HT-29 (cell line): ENCODE measurements at places on chromosomes 5 and 9. TPM values are rescaled to one million over a fixed set of nuclear protein-coding genes. Genes with fewer than 3 reads are reported as not detected.

BTNL8 gene
- total RNA-seq: 0.13 and 1.0 TPM in 2 replicates

IFT74 gene
- total RNA-seq: 4.0 and 4.7 TPM in 2 replicates

TMOD1 gene
- total RNA-seq: not detected in 2 replicates

ACOT12 gene
- total RNA-seq: not detected in 2 replicates

ZFP2 gene
- not detected in 2 replicates for total RNA-seq

ERAP2 gene
- total RNA-seq: 23.3 and 31.6 TPM in 2 replicates

DNA sequence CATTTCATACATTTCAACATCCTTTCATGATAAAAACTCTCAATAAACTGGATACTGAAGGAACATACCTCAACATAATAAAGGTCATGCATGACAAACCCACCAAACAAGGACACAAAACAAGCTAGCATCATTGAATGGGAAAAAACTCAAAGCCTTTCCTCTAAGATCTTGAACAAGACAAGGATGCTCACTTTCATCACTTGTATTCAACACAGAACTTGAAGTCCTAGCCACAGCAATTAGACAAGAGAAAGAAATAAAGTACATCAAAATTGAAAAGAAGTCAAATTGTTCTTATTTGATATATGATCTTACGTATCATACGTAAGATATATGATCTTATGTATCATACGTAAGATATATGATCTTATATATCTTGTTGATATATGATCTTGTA is 5.3 kb downstream of the MRPL50 start:
- DNase-seq: no peak

- DNase-seq: peak; percentile 55
Measured at GRCh38 chr9:98365227-98365669, 109.8 kb upstream of the TBC1D2 start.

DNA sequence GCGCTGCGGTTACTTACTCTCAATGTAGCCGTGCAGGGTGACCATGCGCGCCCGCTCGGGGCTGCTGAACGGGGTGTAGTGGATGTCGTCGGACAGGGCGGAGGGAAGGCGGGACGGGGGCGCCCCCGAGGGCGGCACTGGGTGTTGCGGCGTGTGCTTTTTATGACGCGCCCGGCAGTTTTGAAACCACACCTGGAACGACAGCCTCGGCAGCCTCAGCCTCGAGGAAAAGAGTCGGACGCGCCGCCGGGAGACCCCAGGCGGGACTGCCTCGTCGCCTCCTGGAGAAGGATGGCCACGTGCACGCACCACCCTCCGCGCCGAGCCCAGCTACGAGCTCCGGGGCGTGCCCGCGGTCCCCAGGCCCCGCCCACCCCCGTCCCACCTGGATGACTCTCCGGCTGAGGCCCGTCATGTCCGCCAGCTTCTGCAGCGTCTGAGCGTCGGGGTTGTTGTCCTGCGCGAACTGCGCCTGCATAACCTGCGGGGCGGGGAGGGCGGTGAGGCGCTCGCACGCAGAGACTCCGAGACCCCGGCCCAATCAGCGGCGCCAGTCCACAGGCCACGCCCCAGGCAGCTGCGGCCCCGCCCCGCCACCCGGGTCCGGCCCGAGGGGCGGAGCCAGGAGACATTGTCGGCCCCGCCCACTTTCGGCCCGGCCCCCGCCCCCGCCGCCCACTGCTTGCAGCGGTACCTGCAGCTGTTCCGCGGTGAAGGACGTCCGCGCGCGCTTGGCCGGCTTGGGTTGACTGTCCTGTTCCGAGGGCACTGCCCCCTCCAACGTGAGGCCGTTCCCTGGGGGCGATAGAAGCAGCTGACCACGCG is 15.0 kb downstream of the LHX6 start:
- DNase-seq: no peak

- peak; percentile 74 for DNase-seq
Measured at GRCh38 chr5:141641634-141642267, 5.0 kb downstream of the RELL2 start.

DNA sequence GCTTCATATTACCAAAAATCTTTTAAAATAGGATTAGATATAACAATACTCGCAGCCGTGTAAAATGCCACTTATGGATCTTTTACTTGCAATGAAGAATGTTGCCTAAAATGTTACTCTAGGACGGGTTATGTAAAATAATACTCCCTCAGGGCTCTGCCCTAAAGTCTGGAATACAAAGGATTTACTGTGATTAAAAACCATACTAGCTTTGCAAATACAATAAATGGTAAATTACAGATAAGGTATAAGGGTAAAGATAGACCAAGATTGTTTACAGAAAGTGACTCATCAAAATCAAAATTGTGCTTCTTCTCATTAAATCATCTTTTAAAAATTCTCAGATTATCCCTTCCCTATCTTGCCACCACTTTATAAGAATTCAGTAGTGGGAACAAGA is 163.6 kb downstream of the MEF2C start:
- DNase-seq: no peak

- no peak for DNase-seq
Measured at GRCh38 chr5:477247-477646, 34.3 kb downstream of the EXOC3 start.

- peak; percentile 65 for DNase-seq
Measured at GRCh38 chr5:142816531-142817430, 46.6 kb downstream of the ARHGAP26 start.

- DNase-seq: no peak
Measured at GRCh38 chr5:141430332-141431113, at the start of gene PCDHGA12. PCDHGA12 (plus strand) TSS chr5:141430507; CDS start chr5:141430760, 253 bp downstream.

DNA sequence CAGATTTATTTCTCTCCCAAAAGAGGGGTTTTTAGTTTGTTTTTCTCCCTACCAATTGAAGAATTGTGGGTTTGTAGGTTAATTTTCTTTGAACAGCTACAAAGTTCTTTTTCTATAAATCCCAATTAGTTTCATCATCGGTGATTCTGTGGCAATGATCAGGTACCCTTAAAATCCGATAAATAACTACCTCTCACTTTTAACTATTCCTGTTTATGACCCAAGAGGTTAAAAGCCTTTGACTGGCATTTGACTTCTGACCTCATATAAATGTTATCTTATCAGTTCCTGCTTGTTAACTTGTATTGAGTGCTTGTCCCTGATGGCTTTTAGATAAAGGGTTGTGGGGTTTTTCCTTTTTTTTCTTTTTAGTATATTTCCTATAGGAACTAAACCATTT is 124.4 kb upstream of the TMEM161B start:
- DNase-seq: no peak

GRCh38 chr5:40124367-40124766 is 555.3 kb upstream of the PTGER4 start:
- DNase-seq: no peak

DNA sequence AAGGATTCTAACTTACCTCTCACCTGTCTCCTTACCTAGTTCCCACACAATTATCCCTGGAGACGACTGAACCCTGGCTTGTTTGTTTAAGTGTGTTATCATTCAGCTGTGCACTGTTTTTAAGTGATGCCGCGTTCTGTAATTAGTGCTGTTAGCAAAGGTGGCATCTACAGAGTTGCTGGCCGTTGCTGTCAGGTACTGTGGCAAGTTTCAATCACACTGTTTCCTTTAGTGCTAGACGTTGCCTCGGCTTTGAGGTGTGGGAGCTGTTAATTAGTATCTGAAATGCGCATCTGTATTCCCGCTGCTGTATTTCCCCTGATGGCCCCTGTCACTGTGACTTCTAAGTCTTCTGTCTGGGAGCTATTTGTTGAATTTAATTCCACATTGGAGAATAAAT is 193.8 kb upstream of the GAS1 start:
- DNase-seq: no peak

DNA sequence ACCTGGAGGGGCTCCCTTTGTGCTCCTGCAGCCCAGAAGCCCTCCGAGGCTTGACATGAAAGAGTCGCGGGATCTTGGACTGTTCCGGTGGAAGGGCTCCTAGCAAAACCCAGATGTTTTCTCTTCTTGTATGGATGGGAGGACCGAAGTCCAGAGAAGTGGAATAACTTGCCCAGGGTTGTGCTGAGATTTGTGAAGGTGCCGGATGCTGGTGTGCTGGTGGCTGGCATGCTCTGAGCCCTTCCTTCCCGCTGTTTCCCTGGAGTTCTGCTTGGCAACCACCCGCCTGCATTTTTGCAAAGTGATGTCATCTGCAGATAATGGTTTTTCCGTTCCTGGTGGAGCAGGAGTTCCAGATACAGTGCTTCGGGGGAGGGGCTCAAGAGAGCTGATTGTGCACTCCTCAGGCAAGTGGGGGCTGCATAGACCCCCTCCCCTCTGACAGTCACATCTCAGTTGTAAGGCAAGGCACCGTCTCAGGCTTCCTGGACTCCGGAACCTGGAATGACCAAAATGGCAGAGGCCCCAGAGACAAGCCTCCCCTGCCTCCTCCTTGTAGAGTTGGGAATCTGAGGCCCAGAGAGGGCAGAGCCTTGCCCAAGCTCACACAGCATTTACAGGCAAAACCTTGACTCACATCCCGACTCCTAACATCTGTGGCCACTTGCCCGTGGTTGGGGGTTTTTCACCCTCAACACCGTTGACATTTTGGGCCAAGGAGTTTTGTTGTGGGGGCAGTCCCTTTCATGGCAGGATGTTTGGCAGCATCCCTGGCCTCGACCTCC is 157.0 kb downstream of the RGS3 start:
- peak; percentile 91 for DNase-seq

- DNase-seq: peak; percentile 52
Measured at GRCh38 chr5:172902497-172903472, 56.4 kb upstream of the RPL26L1 start.

- DNase-seq: no peak
Measured at GRCh38 chr5:142053426-142054151, 40.8 kb upstream of the GNPDA1 start.

DNA sequence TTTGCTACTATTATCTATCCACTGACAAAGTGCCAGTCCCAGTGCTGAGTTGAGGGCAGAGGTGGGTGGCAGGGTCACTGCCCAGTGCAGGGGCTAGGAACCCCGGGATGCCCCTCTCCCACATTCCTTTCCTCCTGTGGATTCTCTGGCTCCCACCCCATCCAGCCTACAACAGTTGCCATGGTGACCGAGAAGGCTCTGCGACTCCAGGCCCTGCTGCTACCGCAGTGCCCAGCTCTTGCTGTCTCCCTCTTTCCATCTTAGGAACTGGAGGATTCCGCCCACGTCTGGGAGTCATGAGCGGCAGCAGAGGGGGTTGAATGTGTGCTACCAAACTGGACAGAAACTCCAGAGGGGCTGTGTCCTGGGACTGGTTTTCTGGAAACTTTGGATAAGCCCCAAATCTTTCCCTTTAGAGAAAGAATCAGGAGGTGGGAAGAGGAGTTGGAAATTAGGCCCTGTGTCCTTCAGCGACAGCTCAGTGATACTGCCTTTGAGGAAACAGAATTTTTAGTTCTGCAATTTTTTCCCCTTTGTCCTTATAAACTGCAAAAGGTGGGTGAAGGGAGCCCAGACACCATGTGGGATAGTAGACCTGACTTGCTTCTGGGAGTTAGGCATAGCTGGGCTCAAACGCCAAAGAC is 20.7 kb upstream of the C5orf47 start:
- DNase-seq: no peak

DNA sequence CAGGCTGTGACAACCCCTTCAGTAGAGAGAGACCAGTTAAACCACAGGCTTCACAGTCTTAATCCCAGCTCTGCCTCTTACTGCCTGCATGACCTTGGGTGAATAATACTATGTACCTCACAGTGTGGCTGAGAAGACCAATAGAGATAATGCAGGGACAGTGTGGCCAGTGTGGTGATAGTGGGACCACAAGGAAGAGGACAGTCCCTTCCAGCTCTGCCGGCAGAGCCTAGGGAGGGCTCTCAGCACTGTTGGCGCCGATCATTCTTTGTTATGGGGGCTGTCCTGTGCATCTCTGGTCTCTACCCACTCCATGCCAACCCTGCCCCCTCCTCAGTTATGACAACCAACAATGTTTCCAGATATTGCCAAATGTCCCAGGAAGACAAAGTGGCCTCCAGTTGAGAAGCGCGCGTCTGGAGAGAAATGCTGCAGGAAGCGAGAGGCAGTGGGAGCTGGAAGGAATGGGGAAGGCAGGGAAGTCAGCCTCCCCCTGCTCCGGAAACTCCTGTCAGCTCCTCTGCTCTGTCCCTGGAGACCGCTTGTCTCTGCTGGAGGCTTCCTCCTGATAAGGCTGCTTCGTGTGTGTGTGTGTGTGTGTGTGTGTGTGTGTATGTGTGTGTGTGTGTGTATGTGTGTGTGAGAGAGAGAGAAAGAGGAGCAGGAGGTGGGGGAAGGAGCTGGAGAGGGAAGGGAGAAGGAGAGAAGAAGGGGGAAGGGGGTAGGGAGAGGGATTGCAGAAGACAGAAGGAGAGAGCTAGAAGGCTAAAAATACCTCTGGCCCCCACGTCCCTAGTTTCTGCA is 31.8 kb upstream of the FABP6 start:
- DNase-seq: no peak

GRCh38 chr5:2750026-2750757 is 1.3 kb downstream of the IRX2 start:
- DNase-seq: peak; percentile 20

DNA sequence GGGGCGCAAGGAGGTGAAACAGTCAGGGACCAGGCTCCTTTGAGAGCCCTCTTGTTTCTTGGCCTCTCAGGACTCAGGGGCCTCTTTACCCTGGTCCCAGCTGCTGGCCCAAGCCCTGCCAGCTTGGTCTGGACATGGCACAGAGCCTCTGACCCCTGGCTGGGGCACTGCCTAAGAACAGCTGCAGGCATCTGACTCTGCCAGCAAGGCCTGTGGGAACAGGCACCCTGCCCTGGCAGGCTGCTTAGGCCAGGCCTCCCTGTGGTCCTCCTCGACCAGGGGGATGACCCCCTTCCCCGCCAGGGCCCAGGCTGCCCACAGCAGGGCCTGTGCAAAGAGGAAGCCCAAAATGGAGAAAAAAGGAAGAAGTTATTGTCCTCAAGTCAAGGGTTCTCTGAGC is 25.5 kb downstream of the OLFML2A start:
- DNase-seq: no peak

DNA sequence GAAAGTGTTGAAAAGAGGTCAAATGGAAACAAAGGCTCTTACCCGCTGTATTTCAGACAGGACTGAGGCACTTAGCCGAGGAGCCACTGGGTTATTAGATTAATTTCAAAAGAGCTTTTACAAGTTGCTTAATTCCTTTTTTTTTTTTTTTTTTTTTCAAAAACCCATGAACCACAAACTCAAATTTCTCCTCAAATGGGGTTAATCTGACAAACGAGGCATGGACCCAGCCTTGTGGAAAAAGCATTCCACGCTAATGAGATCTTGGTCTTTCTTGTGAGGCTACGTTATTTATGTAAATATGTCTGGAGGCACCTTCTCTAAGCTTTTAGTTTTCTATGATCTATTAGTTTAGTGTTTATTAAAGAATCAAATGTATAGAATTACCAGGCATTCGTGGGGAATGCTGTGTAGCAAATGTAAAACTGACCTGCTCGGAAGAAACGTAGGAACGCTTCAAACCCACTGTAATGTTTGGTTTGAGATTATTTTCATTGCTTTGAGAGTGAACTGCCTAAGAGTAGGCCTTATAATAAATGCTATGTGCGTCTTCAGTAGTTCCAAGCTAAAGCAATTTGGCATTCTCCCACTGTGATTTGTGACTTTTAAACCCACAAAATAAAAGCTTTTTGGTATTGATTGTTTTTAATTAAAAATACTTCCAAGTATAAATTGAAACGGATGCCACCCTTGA is 134.7 kb downstream of the CDH6 start:
- no peak for DNase-seq
